Cardiac ventricle fibroblast (primary cell): ENCODE measurements at places on chromosomes 5 and 9. TPM values are rescaled to one million over a fixed set of nuclear protein-coding genes. Genes with fewer than 3 reads are reported as not detected.

Gene OR1L4
- total RNA-seq = not detected in 2 replicates

Gene DMRTA1
- total RNA-seq = under 0.01 TPM in 1 of 2 replicates, not detected in the other

Gene INSL4
- not detected in 2 replicates for total RNA-seq

Gene AUH
- 12.2 and 21.2 TPM in 2 replicates for total RNA-seq

Gene GFPT2
- 81.7 and 98.0 TPM in 2 replicates for total RNA-seq
